ENCODE measurements at places on chromosomes 5 and 9.

DNA sequence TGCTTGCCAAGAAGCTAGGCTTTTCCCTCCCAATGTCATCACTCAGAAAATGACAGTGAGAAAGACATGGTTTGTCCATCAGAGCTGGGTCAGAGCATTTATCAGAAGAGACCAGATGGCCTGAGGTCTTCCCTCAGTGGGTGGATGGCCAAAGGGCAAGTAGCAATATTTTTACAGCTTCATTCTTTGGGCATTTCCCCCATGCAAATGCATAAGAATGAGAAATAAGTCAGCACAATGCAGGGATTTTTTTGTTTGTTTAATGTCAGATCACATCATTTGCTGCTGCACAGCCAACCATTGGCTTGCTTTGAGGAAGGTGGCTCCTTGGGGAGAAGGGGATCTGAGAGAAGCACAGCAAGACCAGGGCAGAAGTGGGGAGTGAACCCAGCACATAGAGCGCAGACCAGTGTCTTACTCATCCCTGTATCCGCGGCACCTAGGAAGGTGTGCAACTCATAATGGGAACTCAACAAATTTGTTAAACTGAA lies 209.6 kb downstream of the SEMA6A start:
- DNase-seq, result no peak

DNA sequence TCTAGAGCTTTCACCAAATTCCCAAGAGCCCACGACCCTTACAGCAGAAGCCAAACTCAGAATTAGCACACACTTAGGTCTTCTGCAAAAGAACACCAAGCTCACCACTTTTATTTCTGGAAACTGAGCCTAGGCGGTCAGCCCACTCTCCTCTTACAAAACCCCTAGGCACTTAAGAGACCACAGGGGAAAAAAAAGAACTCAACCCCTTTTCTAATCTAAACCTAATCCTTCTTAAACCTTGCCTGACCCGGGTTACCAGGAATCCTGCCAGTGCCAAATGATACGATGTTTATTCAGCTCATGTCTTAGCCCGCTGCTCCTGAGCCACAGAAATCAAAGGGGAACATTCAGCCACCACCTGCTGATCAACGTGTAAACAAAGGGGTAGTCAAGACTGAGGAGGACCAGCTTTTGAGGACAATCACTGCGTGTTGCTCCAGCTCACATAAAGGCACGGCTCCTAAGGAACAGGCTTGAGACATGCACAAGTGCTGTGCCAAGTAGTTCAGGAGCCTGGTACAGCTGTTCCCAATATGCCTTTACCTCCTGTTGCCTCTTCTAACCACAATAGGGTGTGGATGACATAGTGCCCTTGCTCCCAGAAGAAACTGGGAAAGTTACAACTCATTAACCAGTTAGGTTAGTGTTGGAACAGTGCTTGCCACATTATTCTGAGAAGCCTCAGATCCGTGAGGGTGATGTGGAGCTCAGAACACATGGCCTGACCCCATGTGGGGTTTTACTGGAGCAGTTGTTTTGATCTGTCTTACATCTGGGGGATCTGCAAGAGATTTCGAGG lies 49.3 kb downstream of the ZFAND5 start:
- DNase-seq, result peak; percentile 30

- DNase-seq, result no peak
Measured at GRCh38 chr5:50724-51499, 41.1 kb upstream of the PLEKHG4B start.

DNA sequence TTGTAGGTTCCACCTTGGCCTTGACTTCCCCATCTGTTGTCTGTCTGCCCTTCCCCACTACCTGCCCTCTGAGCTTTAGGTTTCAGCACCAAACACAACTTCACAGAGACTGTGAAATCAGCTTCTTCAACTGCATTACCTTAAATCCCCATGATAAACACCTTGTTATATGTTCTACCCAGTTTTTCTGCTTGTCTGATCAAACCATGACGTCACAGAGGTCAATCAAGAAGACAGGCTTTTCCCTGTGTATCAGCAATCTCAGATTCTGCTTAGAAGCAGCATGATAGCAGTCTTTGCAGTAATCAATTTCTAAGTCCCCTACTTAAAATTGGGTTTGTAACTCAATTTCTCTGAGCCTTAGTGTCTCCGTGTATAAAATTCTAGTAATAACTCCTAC lies 175.0 kb downstream of the PLK2 start:
- no peak for DNase-seq

GRCh38 chr5:59832577-59833301 lies 60.8 kb downstream of the PDE4D start:
- no peak for DNase-seq

DNA sequence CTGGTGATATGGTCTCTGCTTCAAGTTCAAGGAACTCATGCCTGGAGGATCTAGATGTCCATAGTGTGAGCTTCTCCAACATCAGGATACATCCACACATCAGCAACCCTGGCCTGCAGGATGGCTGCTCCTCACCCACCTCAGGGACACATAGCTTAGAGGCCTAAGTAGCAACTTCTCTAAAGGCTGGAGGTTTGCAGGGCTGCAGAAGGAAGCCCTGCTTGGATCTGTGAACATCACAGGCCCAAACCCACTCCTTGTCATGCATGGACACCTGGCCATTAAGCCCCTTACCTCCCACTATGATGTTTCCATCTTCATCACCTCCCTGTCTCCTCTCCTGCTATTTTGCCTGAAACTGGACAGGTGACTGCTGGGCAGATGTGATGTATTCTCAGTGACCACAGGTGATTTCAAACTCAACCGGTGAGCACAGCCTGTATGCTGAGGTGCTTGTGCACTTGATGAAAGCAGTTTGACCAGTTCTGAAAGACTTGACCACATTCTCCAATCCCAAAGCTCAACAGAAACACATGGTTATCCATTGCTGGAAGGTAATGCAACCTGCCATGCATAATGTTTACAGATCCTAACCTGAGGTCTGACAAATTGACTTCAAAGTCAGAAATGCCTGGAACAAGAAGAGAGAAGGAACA lies 205.2 kb downstream of the FSTL4 start:
- DNase-seq, result no peak

DNA sequence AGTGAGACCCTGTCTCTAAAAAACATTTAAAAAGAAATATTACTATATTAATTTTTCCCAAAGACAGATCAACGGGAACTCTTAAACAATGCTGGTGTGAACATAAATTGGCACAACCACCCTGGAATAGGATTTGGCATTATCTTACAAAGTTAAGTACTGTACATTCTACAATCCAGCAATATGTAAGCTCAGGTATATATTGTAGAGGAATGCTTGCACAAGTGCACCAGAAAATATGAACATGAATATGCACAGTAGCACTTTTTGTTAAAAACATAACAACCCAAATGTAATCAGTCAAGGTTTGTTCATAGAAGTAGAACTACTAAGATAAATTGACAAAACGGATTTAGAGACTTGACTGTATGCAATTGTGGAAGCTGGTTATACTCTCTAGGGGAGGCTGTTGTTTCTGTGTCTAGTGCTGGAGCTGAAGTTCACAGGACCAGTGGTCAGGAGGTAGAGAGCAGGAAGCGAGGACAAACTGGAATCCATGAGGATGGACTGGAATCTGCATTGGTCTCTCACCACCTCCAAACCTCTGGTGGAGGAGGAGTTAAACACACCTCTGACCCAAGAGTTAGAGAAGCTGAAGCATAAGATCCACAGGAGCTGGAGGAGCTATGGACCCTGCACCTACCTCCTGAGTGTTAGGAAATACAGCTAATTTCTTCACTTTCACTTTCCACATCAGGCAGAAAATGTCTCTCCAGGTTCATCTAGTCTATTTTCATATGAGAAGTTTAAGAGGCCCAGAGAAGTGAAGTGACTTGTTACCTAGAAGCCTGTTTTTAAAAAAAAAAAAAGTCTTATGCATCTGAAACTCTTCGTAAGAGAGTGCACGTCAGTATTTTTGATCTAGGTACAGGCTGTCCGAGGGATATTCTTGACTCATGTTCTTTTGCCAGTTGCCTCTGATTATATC lies 20.3 kb upstream of the RIC1 start:
- DNase-seq, result no peak

GRCh38 chr5:30548580-30549305 lies 644.7 kb upstream of the CDH6 start:
- DNase-seq, result no peak

- DNase-seq, result no peak
Measured at GRCh38 chr5:97377582-97377981, 194.5 kb upstream of the RIOK2 start.

GRCh38 chr5:43034591-43034968 lies 5.5 kb downstream of the ANXA2R start:
- no peak for DNase-seq

DNA sequence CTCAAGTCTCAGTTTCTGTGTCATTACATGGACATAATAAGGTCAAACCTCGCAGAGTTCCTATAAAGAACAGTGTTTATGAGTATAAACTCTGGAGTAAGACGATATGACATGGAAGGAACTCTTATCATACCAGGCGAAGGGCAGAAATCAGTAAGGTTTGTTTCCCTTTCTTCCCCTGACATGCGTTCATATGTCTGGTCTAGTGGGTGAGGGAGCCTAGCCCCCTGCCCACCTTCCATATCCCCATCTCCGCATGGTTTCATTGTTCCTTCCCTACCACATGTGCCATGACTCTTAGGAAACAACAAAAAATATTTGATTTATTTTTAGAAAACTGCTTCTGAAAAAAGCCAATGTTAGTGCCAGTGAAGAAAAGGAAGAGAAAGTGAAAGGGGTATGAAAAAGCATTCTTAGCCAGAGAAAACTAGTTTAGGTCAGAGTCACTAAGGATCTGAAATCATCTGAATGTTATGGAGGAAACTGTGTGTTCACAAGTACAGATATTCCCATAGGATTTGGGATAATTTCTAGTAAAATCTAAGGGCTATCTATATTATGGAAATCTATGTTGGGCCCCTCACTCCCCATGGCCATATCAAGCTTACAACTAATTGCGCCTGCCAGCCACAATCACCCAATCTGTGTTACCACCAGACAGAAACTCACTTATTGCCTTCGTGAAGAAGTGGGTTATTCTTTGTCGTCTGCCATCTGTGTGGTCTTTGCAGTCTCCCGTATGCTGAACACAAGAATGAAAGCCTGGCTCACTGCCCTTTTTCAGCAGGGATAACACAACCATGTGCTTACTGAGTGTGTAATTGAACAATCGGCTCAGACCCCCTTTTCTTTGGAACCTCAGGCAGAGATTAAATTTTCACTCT lies 19.9 kb upstream of the HMHB1 start:
- DNase-seq, result no peak

Data from HAP-1 (cell line).